ENCODE measurements at places on chromosomes 3 and 15. TPM values are rescaled to one million over a fixed set of nuclear protein-coding genes. Genes with fewer than 3 reads are reported as not detected.
A peak's percentile ranks its signal among the peaks of the same experiment; 100 is the strongest.

The ARPIN gene
- total RNA-seq, result 8.2 TPM

The CX3CR1 gene
- 2.1 TPM for total RNA-seq

The VPS39 gene
- total RNA-seq, result 75.6 TPM

The CSPG5 gene
- 2.9 TPM for total RNA-seq

The C3orf22 gene
- total RNA-seq, result not detected

DNA sequence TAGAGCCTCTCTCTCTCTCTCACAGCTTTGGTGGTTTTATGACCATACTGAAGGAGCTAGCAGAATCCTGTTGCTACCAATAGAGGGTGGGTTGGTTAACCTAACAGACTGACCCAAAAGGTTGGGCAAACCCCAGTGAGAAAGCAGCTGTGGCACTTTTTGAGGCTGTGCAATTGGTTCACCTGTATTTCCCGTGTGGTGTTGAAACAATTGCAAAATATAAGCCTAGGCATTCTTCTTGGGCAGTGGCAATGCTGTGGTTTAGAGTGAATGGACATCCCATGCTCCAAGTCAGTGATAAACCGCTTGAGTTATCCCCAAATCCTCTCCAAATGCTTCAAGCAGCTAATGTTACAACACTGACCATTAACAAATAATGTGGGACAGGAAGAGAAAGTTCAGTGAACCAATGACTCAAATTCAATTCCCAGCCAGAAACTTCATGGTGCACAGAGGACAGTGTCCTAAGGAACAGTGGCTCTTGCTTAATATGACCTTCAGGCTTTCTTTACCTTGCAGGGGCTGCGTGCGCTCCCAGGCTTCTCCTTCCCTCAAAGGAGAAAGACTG, 261.9 kb upstream of the ICE2 start:
- H3K4me3 ChIP-seq, result no peak overlapping the region
- no peak for DNase-seq
- H3K27me3 ChIP-seq, result no peaks in the 10 kb centered on the region
- no peak overlapping the region for H3K27ac ChIP-seq
- H3K4me1 ChIP-seq, result no peaks in the 10 kb centered on the region

DNA sequence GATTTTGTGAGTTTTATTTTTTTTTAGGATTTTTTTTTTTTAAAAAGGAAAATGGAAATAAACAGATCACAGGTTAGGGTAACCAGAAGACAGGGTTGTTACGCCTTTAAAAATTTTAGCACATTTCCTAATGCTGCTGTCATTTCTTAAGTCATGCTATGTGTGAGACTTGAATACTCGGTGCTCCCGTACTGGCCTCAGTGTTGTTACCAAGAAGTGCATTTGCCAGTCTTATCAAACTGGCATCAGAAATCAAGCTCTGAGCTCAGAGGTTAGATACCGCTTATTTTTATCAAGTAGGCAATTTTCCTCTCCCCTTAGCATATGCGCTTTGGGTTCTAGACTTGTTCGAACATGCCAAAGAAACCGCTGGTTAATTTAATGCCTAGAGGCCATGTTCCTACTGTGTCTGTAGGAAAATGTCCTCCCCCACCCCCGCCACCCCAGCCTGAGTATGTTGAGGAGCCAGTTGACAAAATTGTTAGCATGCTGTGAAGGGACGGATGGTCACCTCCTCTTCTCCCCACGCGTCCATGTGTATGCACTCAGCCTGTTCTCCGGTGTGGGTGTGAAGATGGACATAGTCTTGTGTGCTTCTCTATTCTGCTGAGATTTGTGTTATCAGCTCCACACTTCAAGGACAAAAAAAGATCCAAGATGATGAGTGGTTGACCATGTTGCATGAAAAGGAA, 88.9 kb downstream of the ITPR1 start:
- no peak overlapping the region for H3K4me3 ChIP-seq
- H3K27me3 ChIP-seq, result no peaks in the 10 kb centered on the region
- no peaks in the 10 kb centered on the region for H3K36me3 ChIP-seq
- peak overlapping the region; percentile 95 for H3K27ac ChIP-seq
- peaks cover under 1% of the 10 kb centered on the region for H3K4me1 ChIP-seq

- no peak for DNase-seq
- H3K27me3 ChIP-seq, result no peaks in the 10 kb centered on the region
- H3K4me3 ChIP-seq, result no peak overlapping the region
- no peak overlapping the region for H3K27ac ChIP-seq
- H3K36me3 ChIP-seq, result no peaks in the 10 kb centered on the region
Observed at GRCh38 chr3:159149633-159150032, 347.8 kb downstream of the MFSD1 start.

- no peaks in the 10 kb centered on the region for H3K36me3 ChIP-seq
- H3K4me3 ChIP-seq, result no peak overlapping the region
- no peak overlapping the region for H3K27ac ChIP-seq
- no peaks in the 10 kb centered on the region for H3K27me3 ChIP-seq
- H3K4me1 ChIP-seq, result no peaks in the 10 kb centered on the region
Observed at GRCh38 chr15:70032509-70032908, 65.2 kb downstream of the TLE3 start.

All from uterus (tissue), 4 donors.